PC-9 (cell line): ENCODE measurements at places on chromosomes 5 and 9.

DNA sequence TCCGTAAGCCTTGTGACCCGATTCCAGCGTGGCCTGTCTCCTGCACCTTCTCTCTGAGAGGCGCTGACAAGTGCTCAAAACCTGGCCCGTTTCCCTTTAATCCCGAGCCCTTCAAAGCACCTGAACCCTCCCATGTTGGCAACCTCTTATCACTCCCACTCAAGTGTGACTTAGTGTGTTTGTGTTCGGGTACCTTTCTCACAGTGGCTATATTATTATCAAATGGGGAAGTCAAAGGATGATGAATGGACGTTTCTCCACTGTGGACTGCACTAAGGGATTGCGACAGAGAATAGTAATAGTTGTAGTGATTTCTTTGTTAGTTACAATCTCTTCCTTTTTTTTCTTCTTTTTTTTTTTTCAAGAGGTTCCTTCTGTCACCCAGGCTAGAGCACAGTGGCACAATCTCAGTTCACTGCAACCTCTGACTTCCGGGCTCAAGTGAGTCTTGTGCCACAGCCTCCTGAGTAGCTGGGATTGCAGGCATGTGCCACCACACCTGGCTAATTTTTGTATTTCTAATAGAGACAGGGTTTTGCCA lies 65.4 kb upstream of the TNFSF8 start:
- DNase-seq, result no peak

GRCh38 chr9:77013206-77013931 lies 6.1 kb upstream of the FOXB2 start:
- no peak for DNase-seq

GRCh38 chr5:98993512-98993911 lies 64.7 kb upstream of the CHD1 start:
- DNase-seq, result no peak

GRCh38 chr5:172866802-172867748 lies 33.0 kb downstream of the ERGIC1 start:
- DNase-seq, result no peak

- no peak for DNase-seq
Observed at GRCh38 chr5:151388960-151389359, 41.6 kb upstream of the SLC36A2 start.

GRCh38 chr9:8895106-8895860 lies 1095.7 kb upstream of the DMAC1 start:
- DNase-seq, result no peak

DNA sequence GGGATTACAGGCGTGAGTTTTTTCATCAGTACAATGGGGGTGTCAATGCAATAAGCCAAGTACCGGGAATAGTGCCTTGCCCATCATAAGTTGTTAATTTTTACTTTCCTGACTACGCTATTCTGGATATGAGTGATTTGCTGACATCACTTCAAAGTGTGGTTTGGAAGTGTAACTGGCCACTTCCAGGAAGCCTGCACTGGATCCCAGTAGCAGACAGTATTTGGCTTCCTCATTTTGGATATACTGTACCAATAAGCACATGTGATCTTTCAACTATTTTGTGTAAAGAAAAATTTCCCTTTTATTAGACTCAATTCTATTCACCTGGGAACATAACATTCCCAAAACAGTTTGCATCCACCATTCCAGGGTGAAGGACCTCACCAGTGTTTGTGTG lies 417.7 kb upstream of the KLF4 start:
- DNase-seq, result no peak

DNA sequence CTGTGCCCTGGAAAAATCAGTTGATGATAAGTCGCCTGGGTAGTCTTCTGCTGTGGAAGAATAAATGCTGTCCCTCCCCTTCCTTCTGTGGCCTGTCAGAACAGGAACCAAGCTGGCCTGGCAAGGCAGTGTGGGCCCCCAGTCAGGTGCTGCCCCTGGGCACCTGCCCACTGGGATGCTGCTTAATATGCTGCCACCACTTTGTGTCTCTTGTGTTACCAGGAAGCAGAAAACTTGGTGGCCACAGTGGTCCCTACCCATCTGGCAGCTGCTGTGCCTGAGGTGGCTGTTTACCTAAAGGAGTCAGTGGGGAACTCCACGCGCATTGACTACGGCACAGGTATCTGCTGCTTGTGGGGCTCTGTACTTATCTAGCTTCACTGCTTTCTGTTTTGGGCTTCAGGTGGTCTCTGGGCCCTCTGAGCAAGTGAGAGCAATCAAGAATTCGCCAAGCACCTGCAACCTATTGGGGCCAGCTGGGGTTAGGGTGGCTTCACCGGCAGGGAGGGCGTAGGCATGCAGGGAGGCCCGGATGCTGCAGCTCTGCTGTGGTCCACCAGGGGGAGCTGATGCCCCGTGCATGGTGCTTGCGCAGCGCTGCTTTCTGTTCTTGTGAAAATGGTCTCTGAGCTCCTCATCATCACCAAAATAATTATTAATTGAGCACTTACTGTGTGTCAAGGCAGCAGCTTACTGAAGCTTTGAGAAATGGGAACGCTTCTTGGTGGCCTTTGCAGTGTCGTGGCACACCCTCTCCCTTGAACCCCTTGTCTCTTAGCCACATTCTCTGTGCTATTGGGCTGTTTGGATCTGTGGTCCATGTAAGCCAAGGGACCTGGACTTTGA lies 20.3 kb downstream of the PTPA start:
- DNase-seq, result peak; percentile 81

- no peak for DNase-seq
Observed at GRCh38 chr9:129693741-129694140, 28.3 kb downstream of the PRRX2 start.

GRCh38 chr9:127779136-127779981 lies 893 bp upstream of the SH2D3C start:
- DNase-seq, result no peak

- no peak for DNase-seq
Observed at GRCh38 chr9:134590240-134591081, 51.1 kb upstream of the COL5A1 start.

- no peak for DNase-seq
Observed at GRCh38 chr9:82024908-82025307, 36.3 kb downstream of the SPATA31D1 start.

DNA sequence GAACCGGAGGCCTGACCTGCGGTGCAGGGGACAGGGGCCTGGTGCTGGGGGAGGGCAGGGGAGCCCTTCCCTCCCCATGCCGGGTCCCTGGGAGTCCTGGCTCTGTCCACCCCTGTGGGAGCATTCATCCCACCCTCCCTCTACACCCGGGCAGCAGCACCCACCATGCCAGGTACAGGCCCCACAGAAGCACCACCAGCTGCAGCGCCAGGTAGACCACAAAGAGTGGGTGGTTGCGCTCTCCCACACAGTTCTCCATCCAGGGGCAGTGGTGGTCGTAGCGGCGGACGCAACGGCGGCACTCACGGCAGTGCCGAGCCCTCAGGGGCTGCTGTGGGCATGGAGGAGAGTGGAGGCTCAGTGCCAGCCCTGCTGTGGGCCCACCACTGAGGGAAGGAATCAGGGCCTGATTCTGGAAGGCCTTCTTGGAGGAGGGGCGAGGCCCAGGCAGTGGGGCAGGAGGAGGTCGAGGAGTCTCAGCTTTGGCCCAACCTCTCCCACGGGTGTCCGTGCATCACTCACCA lies 2.4 kb downstream of the ZDHHC12 start:
- no peak for DNase-seq

DNA sequence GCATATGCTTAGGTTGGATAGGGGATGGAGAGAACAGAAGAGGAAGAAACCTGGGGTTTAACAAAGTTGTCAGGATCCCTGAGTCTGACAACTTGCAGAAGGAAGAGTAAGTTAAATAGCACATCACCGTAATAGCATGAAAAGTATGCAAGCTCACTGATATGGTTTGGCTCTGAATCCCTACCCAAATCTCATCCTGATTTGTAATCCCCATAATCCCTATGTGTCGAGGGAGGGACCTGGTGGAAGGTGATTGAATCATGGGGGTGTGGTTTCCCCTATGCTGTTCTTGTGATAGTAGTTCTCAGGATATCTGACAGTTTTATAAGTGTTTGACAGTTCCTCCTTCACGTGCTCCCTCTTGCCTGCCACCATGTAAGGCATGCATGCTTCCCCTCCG lies 193.3 kb downstream of the PSAT1 start:
- DNase-seq, result no peak

GRCh38 chr9:6305954-6306563 lies 22.1 kb upstream of the TPD52L3 start:
- no peak for DNase-seq

DNA sequence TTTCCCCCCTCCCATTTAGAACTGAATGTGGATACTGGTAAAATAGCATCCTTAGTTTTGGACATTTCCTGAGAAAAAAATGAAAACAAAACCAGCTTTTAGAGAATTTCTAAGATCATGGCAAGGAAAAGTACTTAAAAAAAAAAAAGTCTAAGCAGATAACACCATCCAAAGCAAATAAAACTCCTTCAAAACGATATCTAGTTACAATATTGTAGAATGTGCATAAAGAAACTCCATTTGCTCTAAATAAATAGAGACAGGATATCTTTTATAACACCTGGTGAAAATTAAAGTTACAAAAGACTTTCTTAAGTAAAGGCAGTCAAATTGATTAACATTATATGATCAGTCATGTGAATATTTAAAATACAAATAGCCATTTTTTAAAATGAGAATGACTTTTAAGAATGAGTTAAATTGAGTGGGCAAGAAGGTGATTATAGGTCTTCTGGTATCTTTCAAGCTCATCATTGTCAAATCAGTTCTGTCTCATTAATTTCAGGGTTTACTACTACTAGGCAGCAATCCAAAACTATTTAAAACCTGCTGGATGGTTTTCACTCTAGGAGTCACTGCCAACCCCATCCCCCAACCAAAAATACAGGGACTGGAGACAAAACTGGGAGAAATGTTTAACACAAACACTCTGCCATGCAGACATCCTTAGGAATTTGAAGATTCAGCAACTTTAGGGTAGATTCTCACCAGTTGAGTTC lies 382.6 kb downstream of the ADGRV1 start:
- no peak for DNase-seq

GRCh38 chr5:14186059-14186830 lies 43.1 kb downstream of the TRIO start:
- peak; percentile 76 for DNase-seq

DNA sequence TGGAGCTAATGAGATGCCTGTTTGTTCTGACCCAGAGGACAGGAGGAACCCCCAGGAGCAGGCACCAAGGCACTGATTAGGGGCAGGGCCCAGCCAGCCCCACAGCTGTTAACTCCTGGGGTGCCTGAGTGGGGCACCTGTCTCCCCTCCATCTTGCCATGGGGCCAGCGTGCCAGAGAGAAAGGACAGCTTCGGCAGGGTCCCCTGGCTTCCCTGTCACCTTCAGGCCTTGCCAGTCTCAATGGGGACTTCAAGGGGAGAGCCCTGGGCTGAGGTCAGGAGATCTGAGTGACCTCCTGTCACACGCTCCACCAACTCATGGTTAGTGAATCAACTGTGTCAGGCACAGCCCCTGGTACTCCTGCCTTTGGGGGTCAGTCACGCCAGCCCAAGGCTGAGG lies 152.7 kb upstream of the MVB12B start:
- no peak for DNase-seq

- no peak for DNase-seq
Observed at GRCh38 chr5:142881076-142881783, 111.1 kb downstream of the ARHGAP26 start.

- DNase-seq, result no peak
Observed at GRCh38 chr9:13648068-13648467, 368.6 kb upstream of the MPDZ start.

DNA sequence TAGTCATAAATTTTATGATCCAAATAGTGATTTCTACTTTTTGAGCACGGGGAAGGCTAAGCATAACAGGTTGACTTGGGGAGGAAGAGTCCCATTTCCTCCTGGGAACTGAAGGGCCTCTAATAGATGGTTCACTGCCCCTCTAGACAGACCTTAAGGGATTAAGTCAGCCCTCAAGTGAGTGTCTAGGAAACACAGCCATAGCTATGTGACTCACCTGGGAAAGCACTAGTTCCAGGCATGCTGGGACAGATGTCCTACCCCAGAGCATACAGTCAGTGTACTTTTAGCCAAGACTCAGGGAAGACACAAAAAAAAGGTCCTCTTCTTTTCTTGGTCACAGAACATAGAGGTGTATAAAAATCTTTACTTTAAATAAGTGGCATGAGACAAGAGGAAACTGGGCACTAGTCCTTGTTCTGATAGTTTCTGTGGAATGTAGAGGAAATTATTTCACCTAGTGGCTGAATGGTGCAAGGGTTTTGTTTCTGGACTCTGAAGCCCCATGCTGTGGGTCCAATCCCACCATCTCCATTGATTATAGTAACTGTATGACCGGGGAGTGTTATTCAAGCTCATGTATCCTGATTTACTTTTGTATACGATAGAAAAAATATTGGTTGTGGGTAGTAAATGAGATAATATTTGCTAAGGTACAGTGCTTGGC lies 86.0 kb downstream of the NREP start:
- no peak for DNase-seq

DNA sequence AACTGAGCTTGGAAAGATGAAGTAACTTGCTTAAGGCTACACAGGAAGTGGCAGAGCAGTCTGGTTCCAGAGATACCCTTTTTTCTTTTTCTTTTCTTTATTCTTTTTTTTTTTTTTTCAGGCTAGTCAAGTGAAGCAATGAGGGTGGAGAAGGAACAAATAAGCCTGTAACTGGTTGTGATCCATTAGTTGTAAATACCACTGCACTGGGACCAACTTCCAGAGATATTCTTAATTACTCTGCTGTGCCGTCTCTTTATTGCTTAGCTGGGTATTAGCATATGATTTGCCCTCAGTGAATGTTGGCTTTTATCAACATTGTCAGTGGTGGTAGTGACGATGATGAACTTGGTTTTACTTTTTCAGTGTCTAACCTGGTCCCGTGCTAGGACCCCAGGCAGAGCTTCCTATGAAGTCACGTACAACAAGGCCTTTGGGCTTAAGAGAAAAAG lies 26.7 kb downstream of the LNPEP start:
- no peak for DNase-seq

DNA sequence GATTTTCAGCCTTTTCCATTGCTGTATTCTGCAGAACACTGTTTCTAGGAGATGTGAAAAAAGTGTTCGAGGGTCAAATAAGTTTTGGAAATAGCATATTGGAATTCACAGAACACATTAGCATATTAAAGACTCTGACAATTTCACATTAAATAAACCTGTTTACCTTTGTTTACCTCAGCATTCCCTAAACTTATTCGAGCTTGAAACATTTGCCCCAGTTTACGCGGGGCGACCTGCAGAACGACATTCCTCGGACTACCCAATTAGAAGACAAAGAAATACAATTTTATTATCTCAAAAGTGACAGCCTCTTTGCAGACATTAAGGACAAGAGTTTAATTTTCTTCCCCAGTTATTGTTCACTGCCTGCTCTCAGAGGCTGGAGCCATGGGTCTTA lies 110.3 kb upstream of the NFIB start:
- DNase-seq, result no peak

DNA sequence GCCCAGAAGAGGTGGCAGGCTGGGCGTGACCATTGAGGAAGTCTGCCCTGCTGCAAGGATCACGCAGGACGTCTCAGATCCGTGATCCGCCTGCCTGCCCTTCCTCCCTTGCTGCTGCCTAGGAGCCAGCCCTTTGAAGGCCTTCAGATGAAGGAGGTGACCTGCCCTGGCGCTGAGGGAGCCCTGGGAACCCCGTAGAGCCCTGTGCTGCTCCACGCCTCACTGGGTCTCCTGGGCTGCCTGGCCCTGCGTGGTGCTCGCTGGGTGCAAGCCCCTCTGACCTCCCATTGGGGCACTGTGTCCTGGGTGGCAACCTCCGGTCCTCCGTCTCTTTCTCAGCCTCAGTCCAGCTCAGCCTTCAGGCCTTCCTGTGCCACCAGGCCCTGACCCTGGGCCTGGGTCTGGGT lies 295.3 kb upstream of the IRX4 start:
- no peak for DNase-seq
